ENCODE measurements at places on chromosomes 1 and 21.
A peak's percentile ranks its signal among the peaks of the same experiment; 100 is the strongest.

DNA sequence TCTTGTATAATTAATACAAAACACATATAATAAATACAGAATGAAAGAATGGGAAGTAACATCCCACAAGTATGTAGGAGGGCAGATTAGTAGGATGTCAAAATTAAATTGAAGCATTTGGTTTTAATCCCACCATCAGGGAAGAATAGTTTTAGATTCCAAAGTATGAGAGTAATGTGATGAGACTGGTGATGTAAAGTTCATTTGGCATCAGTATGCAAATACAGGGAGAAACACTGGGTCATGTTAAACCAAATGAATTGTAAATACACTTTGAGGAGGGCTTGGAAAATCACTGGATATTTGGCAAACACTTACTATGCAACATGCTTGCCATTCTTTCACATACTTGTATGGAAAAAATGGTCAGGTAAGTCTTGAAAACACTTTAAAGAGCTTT is 358.8 kb downstream of the DPYD start:
- no peaks in the 10 kb centered on the region for H3K27me3 ChIP-seq
- no peak overlapping the region for H3K27ac ChIP-seq
- H3K36me3 ChIP-seq = no peaks in the 10 kb centered on the region
- H3K4me1 ChIP-seq = no peaks in the 10 kb centered on the region
- DNase-seq = no peak

DNA sequence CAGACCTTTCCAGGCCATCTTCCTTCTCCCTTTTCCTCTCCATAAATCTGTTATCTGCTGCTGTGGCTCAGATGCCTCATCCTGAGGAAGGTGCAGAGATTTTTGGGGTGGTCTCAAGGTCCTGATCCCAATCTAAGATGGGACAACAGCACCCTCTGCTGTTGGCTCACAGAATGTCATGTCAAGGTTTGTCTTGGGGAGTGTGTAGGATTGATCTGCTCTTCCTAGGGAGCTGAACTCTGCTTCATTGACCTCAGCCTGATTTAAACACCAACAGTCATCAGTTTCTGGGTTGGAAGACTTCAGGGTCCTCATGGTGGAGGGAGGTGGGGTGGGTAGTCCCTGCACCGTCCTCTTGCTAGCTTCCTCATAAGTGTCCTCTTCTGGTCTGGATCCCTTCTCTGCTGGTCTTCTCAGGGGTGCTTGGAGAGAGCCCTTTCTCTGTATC is 62.8 kb upstream of the LAX1 start:
- no peaks in the 10 kb centered on the region for H3K27me3 ChIP-seq
- no peaks in the 10 kb centered on the region for H3K4me1 ChIP-seq
- H3K27ac ChIP-seq = peak overlapping the region; percentile 23
- peaks cover 6% of the 10 kb centered on the region for H3K36me3 ChIP-seq
- peak; percentile 76 for DNase-seq
- no peak overlapping the region for H3K4me3 ChIP-seq

DNA sequence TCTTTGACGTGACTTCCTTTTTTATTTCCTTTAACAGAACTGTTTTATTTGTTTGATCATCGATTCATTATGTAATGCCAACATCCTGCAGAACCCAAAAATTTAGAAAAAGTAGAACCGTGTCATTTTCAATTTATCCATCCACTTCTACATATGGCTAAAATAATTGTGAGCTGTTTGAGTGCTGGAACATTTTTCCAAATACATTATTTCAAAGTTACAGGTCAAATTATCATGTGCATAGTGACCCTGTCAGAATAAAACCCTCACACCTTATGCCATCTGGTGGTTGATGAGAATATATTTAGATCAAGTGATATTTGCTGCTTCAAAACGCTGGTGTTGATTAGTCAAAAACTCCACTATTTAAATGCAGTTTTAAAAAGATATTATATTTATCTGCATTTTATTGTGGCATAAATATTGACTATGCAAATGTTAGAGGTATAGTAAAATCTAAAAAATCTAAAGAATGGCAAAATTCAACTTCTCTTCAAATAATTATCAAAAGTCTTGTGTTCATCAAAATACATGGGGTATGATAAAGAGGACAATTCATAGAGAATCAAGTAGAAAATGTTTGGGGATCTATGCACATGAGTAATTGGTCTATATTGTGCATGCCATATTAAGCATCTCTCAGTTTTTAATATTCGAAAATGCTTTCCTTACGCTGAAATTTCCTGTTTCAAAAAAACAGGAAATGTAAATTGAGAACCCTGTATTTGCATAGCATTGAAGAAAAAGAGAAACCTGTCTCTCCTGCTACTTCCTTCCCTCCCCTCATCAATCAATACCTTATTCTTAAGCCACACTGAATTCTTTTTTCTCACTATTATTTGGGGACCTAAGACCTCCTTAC is 39.7 kb downstream of the UBE2U start:
- H3K36me3 ChIP-seq = no peaks in the 10 kb centered on the region
- H3K27me3 ChIP-seq = no peaks in the 10 kb centered on the region
- H3K27ac ChIP-seq = no peak overlapping the region
- no peak overlapping the region for H3K4me3 ChIP-seq
- no peaks in the 10 kb centered on the region for H3K4me1 ChIP-seq

- no peak for DNase-seq
- H3K4me3 ChIP-seq = no peak overlapping the region
- H3K27ac ChIP-seq = no peak overlapping the region
- H3K36me3 ChIP-seq = peaks cover 2% of the 10 kb centered on the region
- no peaks in the 10 kb centered on the region for H3K4me1 ChIP-seq
Measured at GRCh38 chr1:10108134-10108663, 75.4 kb downstream of the UBE4B start.

GRCh38 chr1:107704911-107705310 is 260.1 kb downstream of the VAV3 start:
- no peaks in the 10 kb centered on the region for H3K27me3 ChIP-seq
- H3K4me1 ChIP-seq = no peaks in the 10 kb centered on the region
- no peak for DNase-seq
- H3K27ac ChIP-seq = no peak overlapping the region
- H3K36me3 ChIP-seq = no peaks in the 10 kb centered on the region

DNA sequence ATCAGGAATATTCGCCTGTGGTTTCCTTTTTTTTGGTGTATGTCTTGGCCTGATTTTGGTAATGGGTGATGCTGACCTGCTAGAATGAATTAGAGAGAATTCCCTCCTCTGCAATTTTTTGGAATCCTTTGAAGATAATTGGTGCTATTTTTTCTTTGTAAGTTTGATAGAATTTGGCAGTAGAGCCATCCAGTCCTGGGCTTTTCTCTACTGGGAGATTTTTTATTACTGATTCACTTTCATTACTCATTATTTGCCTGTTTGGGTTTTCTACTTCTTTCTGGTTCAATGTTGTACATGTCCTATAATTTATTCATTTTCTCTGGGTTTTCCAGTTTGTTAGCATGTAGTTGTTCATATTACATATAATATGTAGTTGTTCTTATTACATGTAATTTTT is 48.7 kb downstream of the NTMT2 start:
- no peaks in the 10 kb centered on the region for H3K4me1 ChIP-seq
- H3K4me3 ChIP-seq = no peak overlapping the region
- H3K36me3 ChIP-seq = no peaks in the 10 kb centered on the region
- H3K27ac ChIP-seq = no peak overlapping the region
- no peak for DNase-seq

GRCh38 chr1:175099916-175100315 is 32.3 kb downstream of the TNN start:
- no peaks in the 10 kb centered on the region for H3K4me1 ChIP-seq
- H3K27ac ChIP-seq = no peak overlapping the region
- DNase-seq = no peak
- no peak overlapping the region for H3K4me3 ChIP-seq
- H3K36me3 ChIP-seq = no peaks in the 10 kb centered on the region

DNA sequence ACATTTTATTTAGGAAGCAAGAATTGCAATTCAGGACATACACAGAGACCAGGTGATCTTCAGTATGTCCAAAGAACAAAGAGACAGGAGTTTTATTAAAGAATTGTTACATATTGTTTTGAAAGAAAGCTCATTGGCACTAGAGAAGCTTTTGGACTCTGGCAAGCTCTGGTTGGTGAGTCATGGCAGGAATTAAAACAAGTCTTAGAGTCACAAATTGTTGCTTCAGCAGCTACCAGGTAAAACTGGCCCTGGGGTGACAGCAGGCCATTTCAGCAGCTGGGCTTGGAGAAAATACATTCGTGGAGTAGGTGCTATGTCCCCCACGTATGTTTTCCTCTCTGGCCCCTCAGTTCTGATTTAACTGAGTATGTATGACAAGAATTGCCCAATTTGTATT is 58.8 kb downstream of the MAP3K21 start:
- DNase-seq = no peak
- H3K36me3 ChIP-seq = no peaks in the 10 kb centered on the region
- no peaks in the 10 kb centered on the region for H3K4me1 ChIP-seq
- H3K4me3 ChIP-seq = no peak overlapping the region
- no peaks in the 10 kb centered on the region for H3K27me3 ChIP-seq

GRCh38 chr1:115314092-115314491 is 24.0 kb downstream of the NGF start:
- H3K27ac ChIP-seq = peak overlapping the region; percentile 81
- no peak for DNase-seq
- H3K4me1 ChIP-seq = peaks cover 7% of the 10 kb centered on the region
- H3K36me3 ChIP-seq = no peaks in the 10 kb centered on the region
- H3K4me3 ChIP-seq = no peak overlapping the region
- no peaks in the 10 kb centered on the region for H3K27me3 ChIP-seq

GRCh38 chr1:226607268-226607660 is 58.7 kb downstream of the STUM start:
- H3K27me3 ChIP-seq = no peaks in the 10 kb centered on the region
- no peaks in the 10 kb centered on the region for H3K36me3 ChIP-seq
- no peak for DNase-seq
- H3K4me3 ChIP-seq = no peak overlapping the region
- H3K4me1 ChIP-seq = peaks cover 30% of the 10 kb centered on the region

GRCh38 chr1:205444931-205445645 is 10.8 kb downstream of the BLACAT1 start:
- peaks cover 11% of the 10 kb centered on the region for H3K4me1 ChIP-seq
- no peak overlapping the region for H3K4me3 ChIP-seq

GRCh38 chr1:43789604-43790550 is 82.5 kb downstream of the ST3GAL3 start:
- H3K27ac ChIP-seq = no peak overlapping the region
- H3K36me3 ChIP-seq = no peaks in the 10 kb centered on the region
- H3K4me1 ChIP-seq = peaks cover 10% of the 10 kb centered on the region
- H3K4me3 ChIP-seq = no peak overlapping the region

- no peak overlapping the region for H3K27ac ChIP-seq
- H3K4me1 ChIP-seq = no peaks in the 10 kb centered on the region
- no peak overlapping the region for H3K4me3 ChIP-seq
Measured at GRCh38 chr1:169250022-169250421, 117.6 kb downstream of the NME7 start.

DNA sequence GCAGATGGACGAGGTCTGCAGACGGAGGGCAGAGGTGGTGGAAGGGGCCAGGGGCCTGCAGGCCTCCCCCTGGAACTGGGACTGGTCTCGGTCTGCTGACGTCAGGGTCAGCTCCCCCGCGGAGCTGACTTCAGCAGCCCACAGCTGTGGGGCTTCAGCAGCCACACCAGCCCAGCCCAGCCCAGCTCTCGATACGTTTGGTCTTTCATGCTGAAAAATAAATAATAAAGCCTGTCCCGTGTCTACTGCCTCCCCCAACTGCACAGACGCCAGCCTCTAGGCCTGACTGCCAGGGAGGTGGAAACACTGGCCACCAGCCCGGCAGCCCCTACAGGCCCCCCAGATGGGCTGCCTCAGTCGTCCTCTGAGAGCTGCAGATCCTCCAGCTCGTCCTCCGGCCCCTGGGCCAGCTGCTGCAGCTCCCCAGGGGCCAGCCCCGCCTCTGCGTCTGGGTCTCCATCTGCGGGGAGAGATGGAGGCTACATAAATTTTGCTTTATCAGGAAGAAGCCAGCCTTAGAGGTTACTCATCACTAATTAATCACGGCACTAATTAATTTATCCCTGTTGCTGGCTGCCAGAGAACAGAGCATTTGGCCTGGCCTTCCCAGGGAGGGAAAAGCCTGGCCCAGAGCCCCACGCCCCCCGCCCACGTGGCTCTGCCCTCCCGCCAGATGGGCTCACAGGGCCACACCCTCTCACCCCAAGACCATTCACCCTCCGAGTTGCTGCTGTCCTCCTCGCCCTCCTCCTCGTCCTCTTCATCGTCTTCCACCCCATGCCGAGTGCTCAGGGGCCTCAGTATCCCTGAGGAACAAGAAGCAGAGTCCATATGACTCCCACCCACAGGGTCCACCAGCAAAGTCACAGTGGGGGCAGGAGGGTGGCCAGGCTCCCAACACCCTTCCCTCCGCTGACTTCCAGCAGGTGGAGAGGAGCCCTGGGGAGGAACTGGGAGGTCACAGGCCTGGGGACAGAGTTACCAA is 14.4 kb downstream of the NOC2L start:
- H3K36me3 ChIP-seq = peaks cover 9% of the 10 kb centered on the region
- H3K27me3 ChIP-seq = no peaks in the 10 kb centered on the region
- H3K4me1 ChIP-seq = peaks cover 35% of the 10 kb centered on the region

GRCh38 chr1:243596431-243597062 is 253.5 kb downstream of the AKT3 start:
- peaks cover 23% of the 10 kb centered on the region for H3K36me3 ChIP-seq
- no peaks in the 10 kb centered on the region for H3K27me3 ChIP-seq
- no peak overlapping the region for H3K27ac ChIP-seq
- DNase-seq = no peak
- no peaks in the 10 kb centered on the region for H3K4me1 ChIP-seq

DNA sequence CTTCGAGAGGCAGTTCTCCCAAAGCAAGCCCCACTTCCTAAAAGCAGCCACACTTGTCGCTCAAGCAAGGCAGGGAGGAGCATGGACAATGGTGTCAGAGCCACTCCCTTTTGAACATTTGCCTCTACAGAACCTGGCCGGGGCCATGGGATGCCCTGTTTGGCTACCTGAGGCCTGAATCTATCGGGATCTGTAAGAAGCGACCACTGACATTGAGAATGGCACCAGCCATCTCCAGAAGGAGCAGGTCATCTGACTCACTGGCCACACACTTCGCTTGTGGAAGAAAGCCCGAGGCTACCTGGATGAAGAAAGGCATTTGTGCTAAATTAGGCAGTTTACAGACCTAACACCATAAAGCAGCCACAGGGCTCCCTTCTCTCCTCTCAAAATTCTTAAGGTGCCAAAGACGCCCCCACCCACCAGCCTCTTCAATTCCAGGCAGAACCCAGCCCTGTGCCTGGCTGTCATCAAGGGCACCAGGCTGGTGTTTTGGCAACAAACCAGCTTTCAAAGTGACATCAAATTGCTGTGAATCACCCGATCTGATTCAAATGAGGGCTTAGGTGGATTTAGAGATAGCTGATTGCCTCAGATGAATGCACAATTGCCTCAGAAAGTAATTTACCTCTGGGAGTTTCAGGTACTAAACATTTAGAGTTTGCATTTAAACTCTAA is 104.8 kb downstream of the ETS2 start:
- no peak overlapping the region for H3K4me3 ChIP-seq
- no peaks in the 10 kb centered on the region for H3K27me3 ChIP-seq
- H3K4me1 ChIP-seq = peaks cover 42% of the 10 kb centered on the region
- peak overlapping the region; percentile 48 for H3K27ac ChIP-seq

- no peaks in the 10 kb centered on the region for H3K27me3 ChIP-seq
- no peak for DNase-seq
- no peaks in the 10 kb centered on the region for H3K4me1 ChIP-seq
- H3K4me3 ChIP-seq = no peak overlapping the region
- H3K27ac ChIP-seq = no peak overlapping the region
- H3K36me3 ChIP-seq = no peaks in the 10 kb centered on the region
Measured at GRCh38 chr1:245716561-245716960, 561.8 kb downstream of the KIF26B start.
